ENCODE measurements at places on chromosomes 12 and 14. TPM values are rescaled to one million over a fixed set of nuclear protein-coding genes. Genes with fewer than 3 reads are reported as not detected.

The SLC38A4 gene
- 21.7 TPM for polyA plus RNA-seq

The SUOX gene
- 51.6 TPM for polyA plus RNA-seq

The ACOT6 gene
- polyA plus RNA-seq: 0.20 TPM

The SDR9C7 gene
- 0.19 TPM for polyA plus RNA-seq

The ISM2 gene
- polyA plus RNA-seq: 1.5 TPM

The DACT1 gene
- 39.4 TPM for polyA plus RNA-seq

The NDUFA12 gene
- polyA plus RNA-seq: 101 TPM

The HOXC10 gene
- polyA plus RNA-seq: 53.9 TPM

The GALNT16 gene
- polyA plus RNA-seq: 5.0 TPM

The DNAL1 gene
- polyA plus RNA-seq: 21.0 TPM

The SLC5A8 gene
- polyA plus RNA-seq: 36.6 TPM

The RNASE7 gene
- 1.2 TPM for polyA plus RNA-seq

The LAG3 gene
- polyA plus RNA-seq: 1.1 TPM

The KRT6C gene
- not detected for polyA plus RNA-seq

The TBC1D30 gene
- 5.8 TPM for polyA plus RNA-seq

The IL22 gene
- not detected for polyA plus RNA-seq

The PRH2 gene
- 0.32 TPM for polyA plus RNA-seq

The SIX1 gene
- 8.2 TPM for polyA plus RNA-seq

The SERPINA4 gene
- 1.1 TPM for polyA plus RNA-seq

The SMAGP gene
- polyA plus RNA-seq: 24.7 TPM

The HCAR1 gene
- polyA plus RNA-seq: 3.6 TPM

The ENO2 gene
- polyA plus RNA-seq: 11.5 TPM

The SLC6A15 gene
- polyA plus RNA-seq: 1.1 TPM

The ZNF891 gene
- 8.1 TPM for polyA plus RNA-seq

The PLEK2 gene
- polyA plus RNA-seq: 2.1 TPM

The CD163 gene
- polyA plus RNA-seq: 11.1 TPM

The DHH gene
- 0.46 TPM for polyA plus RNA-seq

The PRR4 gene
- 13.1 TPM for polyA plus RNA-seq

The GPRC5A gene
- polyA plus RNA-seq: 10.7 TPM

The MYH7 gene
- 0.43 TPM for polyA plus RNA-seq

The HCFC2 gene
- polyA plus RNA-seq: 15.4 TPM

The VRTN gene
- not detected for polyA plus RNA-seq

The RASAL1 gene
- polyA plus RNA-seq: 8.7 TPM

The PA2G4 gene
- 148 TPM for polyA plus RNA-seq

The NKX2-1 gene
- not detected for polyA plus RNA-seq

The PPP2R5C gene
- polyA plus RNA-seq: 97.9 TPM

The GUCY2C gene
- 0.65 TPM for polyA plus RNA-seq

The SLC6A12 gene
- 19.2 TPM for polyA plus RNA-seq

The ACSM4 gene
- not detected for polyA plus RNA-seq

The LRP1-AS gene
- polyA plus RNA-seq: 0.46 TPM
